ENCODE measurements at places on chromosomes 13 and 19.

DNA sequence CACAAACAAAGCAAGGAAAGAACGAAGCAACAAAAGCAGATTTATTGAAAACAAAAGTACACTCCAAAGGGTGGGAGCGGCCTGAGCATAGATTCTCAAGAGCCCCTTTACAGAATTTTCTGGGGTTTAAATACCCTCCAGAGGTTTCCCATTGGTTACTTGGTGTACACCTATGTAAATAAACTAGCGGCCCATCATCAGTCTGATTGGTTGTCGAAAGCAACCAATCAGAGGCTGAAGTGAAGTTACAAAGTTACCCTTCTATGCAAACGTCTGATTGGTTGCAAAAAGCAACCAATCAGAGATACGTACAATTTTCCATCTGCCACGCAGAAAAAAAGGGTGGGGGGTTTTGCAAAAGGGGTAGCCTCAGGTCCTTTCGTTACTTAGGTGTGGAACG is 96.3 kb upstream of the UBAC2 start:
- no peak for DNase-seq

DNA sequence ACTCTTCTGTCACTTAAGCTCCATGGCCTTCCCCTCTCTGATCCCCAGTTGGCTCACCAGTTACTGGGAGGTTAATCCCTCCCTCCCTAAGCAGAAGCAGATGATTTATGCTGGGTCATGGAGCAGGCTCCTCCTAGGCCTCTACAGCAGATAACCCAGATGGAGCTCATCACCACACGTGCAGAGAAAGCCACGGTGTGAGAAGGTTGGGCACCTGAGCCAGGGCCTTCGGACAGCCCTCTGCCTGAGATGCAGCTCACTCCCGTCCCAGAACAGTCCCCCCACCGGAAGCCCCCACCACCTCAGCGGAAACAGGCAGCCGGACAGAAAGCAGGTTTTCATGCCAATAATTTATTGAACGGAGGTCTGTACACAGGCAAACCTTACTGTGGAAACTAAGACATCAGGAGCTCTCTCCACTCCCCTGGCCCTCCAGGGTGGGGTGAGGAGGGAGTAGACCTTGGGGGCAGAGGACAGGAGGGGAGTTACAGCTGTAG is 9.8 kb downstream of the ZNF526 start:
- DNase-seq, result no peak

DNA sequence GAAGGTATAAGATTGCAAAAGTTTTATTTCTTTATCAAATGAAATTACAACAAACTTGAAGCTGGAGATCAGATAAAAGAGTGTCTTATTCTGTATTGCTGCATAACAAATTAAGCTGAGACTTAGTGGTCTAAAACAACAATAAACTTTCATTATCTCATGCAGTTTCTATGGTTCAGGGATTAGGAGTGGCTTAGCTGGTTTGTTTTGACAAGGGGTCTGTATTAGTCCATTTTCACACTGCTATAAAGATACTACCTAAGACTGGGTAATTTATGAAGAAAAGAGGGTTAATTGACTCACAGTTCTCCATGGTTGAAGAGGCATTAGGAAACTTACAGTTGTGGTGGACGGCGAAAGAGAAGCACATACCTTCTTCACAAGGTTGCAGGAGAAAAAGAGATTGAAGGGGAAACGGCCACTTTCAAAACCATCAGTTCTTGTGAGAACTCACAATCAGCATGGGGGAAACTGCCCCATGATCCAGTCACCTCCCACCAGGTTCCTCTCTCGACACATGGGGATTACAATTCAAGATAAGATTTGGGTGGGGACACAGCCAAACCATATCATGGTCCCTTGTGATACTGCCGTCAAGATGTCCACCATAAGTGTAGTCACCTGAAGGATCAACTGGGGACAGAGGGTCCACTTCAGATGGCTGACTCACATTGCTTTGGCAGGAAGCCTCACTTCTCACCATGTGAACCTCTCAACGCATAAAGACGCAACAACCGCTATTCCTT is 97.8 kb downstream of the RNF17 start:
- DNase-seq, result no peak

GRCh38 chr19:33523167-33523566 is 1.6 kb upstream of the PEPD start:
- no peak for DNase-seq

DNA sequence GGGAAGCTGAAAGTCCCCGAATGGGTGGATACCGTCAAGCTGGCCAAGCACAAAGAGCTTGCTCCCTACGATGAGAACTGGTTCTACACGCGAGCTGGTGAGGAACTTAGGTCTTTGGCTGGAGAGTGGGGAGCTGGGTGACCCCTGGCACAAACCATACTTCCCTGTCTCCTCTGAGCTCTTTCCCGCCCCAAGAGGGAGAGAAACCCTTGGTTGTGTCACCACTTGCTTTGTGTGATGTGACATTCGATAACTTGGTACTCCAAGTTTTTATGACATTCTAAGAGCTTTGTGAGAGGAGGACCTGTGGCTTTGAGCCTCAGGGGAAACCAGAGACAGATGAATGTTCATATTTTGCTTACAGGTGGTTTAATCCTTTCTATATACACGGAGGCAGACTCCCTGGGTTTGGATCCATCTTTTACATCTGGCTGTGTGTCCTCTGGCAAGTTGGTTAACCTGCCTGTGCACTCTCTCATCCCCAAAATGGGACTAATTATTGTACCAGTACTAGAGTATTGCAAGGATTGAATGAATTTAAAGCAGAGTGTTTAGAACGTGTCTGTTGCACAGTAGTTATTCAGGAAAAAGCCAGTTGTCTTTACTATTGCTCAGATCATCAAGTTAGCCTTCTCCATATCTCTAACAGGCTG is 1.2 kb downstream of the RPS19 start:
- DNase-seq, result no peak

DNA sequence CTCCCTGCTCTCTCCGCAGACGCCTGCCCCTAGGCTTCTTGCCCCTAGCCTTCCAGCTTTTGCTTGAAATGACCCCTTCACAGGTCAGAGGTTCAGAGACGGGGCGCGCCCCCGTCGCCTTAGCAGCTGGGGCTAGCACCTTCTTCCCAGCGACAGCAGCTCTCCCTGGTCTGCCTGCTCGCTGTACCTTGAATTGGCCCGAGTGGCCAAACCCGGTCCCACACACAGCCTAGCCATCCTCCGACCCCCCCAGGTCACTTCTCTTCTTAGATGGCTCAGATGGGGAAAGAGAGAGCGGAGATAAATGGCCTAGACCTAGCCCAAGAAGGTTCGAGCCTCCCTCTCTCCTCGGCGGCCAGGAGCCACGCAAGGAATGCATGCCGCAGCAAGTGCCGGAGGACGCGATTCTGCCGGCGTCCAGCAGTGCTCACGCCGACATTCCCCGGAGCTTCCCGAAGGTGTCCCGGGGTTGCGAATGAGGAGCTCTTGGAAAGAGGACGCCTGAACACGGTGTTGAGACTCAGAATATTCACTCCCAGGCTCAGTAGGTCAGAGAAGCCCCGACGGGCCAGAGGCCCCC is 1.3 kb downstream of the CDX2 start:
- no peak for DNase-seq

DNA sequence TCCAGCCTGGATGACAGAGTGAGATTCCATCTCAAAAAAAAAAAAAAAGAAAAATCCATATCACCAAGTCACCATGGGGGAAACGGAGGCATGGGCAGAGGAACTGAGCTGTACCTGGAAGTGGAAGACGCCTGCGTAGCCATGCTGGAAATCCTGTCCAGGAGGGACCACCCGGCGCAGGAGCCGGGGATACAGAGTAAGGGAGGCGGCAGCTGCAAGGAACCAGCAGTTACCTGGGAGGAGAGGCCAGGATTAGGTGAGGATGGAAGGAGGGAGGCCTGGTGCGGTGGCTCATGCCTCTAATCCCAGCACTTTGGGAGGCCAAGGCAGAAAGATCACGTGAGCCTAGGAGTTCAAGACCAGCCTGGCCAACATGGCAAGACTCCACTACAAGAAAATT is 2.0 kb downstream of the CAPN12 start:
- no peak for DNase-seq

- no peak for DNase-seq
Observed at GRCh38 chr13:61727767-61728166, 312.1 kb upstream of the PCDH20 start.

All from vagina (tissue), 2 donors.